ENCODE measurements at places on chromosomes 1 and 21. TPM values are rescaled to one million over a fixed set of nuclear protein-coding genes. Genes with fewer than 3 reads are reported as not detected.

Gene KRTAP10-7
- not detected for total RNA-seq

Gene TSPAN2
- total RNA-seq = 2.1 TPM

Gene ANGPTL3
- total RNA-seq = not detected

Gene SNRNP40
- 85.3 TPM for total RNA-seq

Gene PFKFB2
- 6.9 TPM for total RNA-seq

Gene SPATA1
- 2.3 TPM for total RNA-seq

Gene SPATA17
- not detected for total RNA-seq

Gene IVL
- not detected for total RNA-seq

Gene MAP3K21
- total RNA-seq = 2.7 TPM

Gene TMEM52
- 1.0 TPM for total RNA-seq

GRCh38 chr1:32394890-32395432 is 720 bp upstream of the BSDC1 start:
- H3K27me3 ChIP-seq = no peaks in the 10 kb centered on the region
- H3K27ac ChIP-seq = peak overlapping the region; percentile 27
- no peak for DNase-seq
- peaks cover 31% of the 10 kb centered on the region for H3K4me1 ChIP-seq
- peak overlapping the region; percentile 100 for H3K4me3 ChIP-seq
- H3K36me3 ChIP-seq = peaks cover 2% of the 10 kb centered on the region

DNA sequence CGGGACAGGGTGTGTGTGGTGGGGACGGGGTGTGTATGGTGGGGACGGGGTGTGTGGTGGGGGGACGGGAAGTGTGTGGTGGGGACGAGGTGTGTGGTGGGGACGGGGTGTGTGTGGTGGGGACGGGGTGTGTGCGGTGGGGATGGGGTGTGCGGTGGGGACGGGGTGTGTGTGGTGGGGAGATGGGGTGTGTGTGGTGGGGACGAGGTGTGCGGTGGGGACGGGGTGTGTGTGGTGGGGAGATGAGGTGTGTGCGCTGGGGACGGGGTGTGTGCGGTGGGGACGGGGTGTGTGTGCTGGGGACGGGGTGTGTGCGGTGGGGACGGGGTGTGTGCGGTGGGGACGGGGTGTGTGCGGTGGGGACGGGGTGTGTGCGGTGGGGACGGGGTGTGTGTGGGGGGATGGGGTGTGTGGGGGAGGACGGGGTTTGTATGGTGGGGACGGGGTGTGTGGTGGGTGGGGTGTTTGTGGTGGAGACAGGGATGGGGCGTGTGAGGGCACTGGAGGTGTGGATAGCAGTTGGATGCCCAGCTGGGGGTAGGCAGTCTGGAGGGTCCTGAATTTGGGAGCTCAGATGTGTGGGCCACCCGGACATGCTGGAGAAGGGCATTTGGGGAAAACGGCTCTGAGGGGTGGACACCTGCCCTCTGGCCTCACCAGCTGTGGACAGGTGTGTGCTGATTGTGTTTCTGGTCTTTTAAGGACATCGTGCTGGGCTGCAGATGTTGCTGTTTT is 16.9 kb downstream of the IBA57 start:
- DNase-seq = no peak
- no peak overlapping the region for H3K4me3 ChIP-seq
- H3K4me1 ChIP-seq = peaks cover 14% of the 10 kb centered on the region
- H3K27me3 ChIP-seq = no peaks in the 10 kb centered on the region

DNA sequence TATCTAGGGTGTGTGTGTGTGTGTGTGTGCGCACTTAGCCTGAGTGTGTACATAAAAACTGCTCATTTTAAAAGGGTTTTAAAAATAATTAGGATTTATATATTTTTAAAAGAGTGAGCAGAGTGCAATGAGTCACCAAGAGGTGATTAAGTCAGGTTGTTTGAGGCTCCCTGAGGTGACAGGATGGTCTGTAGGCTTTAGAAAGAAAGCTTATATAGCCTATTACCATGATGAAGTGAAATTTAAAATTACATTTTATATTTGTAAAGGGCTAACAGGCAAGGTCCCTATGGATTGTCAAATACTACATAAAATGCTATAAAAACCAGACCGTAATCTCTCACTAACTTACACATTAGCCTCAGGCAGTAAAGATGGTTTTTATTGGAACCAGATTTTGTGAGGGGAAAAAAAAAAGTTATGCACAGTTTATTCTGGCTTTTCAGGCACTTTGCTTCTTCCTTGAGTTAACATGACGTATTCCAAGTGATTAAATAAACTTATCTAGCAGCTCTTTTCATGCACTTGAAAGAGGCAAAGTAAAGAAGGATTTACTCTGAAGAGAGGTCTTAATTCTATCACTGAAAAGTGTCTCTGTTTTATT is 711.7 kb upstream of the PTBP2 start:
- H3K36me3 ChIP-seq = no peaks in the 10 kb centered on the region
- no peak overlapping the region for H3K4me3 ChIP-seq
- no peaks in the 10 kb centered on the region for H3K4me1 ChIP-seq
- no peaks in the 10 kb centered on the region for H3K27me3 ChIP-seq
- no peak overlapping the region for H3K27ac ChIP-seq
- no peak for DNase-seq

DNA sequence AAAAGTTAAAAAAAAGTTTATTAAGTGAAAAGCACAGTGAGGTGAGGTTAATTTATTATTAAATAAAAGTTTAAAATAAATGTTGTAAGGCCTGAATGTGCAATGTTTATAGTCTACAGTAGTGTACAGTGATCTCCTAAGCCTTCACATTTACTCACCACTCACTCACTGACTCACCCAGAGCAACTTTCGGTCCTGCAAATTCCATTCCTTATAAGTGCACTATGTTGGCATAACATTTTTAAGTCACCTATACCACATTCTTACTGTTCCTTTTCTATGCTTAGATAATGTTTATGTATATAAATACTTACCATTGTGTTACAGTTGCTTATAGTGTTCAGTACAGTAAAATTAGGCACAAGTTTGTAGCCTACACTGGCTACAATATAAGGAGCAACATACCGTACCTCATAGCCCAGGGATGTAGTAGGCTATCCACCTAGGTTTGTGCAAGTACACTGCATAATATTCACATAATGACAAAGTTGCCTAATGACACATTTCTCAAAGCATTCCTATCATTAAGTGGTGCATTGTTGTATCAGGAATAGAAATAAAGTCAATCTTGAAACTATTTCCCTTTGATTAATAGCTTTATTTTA is 426.5 kb upstream of the BRINP3 start:
- no peaks in the 10 kb centered on the region for H3K36me3 ChIP-seq
- H3K27me3 ChIP-seq = no peaks in the 10 kb centered on the region
- DNase-seq = no peak
- H3K4me1 ChIP-seq = no peaks in the 10 kb centered on the region
- no peak overlapping the region for H3K27ac ChIP-seq

GRCh38 chr1:12078938-12079861 is 16.1 kb downstream of the TNFRSF8 start:
- DNase-seq = peak; percentile 65
- peaks cover 23% of the 10 kb centered on the region for H3K36me3 ChIP-seq
- peak overlapping the region; percentile 69 for H3K4me3 ChIP-seq

- H3K36me3 ChIP-seq = no peaks in the 10 kb centered on the region
- peaks cover 25% of the 10 kb centered on the region for H3K27me3 ChIP-seq
Measured at GRCh38 chr1:94411237-94411636, 7.0 kb upstream of the ABCD3 start.

DNA sequence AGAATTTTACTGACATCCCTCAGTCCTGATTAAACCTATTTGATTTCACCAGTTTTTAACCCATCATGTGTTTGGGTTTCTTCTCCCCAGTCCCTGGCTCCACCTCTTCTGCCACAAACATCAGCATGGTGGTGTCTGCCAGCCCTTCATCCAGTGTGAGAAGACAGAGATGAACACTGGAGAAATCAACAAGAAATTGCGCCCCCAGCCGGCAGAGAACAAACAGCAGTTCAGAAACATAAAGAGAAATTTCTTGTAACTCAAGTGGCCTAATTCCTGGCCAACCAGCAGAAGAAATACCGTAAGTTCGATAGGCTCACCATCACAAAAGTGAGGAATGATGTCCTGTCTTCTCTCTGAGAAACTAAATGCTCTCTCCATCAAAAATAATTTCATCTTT is 18.3 kb downstream of the S100A11 start:
- H3K4me3 ChIP-seq = no peak overlapping the region
- DNase-seq = peak; percentile 47
- H3K4me1 ChIP-seq = peaks cover 9% of the 10 kb centered on the region
- H3K27ac ChIP-seq = no peak overlapping the region
- peaks cover 34% of the 10 kb centered on the region for H3K27me3 ChIP-seq
- H3K36me3 ChIP-seq = no peaks in the 10 kb centered on the region

- H3K36me3 ChIP-seq = no peaks in the 10 kb centered on the region
- H3K4me3 ChIP-seq = peak overlapping the region; percentile 63
- peaks cover 44% of the 10 kb centered on the region for H3K27me3 ChIP-seq
- no peak overlapping the region for H3K27ac ChIP-seq
- H3K4me1 ChIP-seq = peaks cover 9% of the 10 kb centered on the region
- no peak for DNase-seq
Measured at GRCh38 chr1:159944623-159945455, 574 bp downstream of the IGSF9 start.

GRCh38 chr1:92792340-92792782 is 7.5 kb upstream of the EVI5 start:
- peaks cover 67% of the 10 kb centered on the region for H3K27me3 ChIP-seq
- no peak overlapping the region for H3K27ac ChIP-seq
- peaks cover 5% of the 10 kb centered on the region for H3K4me1 ChIP-seq
- no peak for DNase-seq

DNA sequence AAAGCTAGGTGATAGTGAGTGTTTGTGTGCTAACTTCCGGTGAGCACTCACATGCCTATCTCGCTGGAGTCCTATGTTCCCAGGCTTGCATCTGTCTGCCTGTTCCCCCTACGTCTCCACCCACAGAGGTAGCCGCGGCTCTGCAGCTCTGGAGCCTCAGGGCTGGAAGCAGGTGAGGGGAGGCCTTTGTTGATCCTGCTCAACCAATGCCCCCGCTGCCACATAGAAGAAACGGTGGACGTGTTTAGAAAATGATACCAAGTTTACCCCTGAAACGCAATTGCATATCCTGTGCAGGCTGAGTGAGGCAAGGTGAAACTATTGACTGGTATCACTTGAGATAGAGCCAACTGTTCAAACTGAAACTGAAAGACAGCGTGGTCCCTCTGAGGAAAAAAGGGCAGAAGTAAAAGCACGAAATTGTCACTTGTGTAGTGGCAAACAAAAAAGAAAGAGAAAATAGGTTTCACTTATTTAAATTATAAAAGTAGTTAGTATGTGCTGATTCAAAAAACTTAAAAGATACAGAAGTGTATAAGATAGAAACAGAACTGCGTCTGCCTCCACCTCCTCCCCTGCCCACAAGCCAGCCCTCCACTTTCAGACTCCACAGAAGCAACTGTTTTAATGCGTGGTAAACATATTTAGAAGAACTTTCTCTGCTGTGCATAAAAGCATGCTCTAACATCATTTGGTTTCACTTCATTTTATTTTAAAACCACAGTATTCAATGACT is 38.6 kb upstream of the ETS2 start:
- H3K27ac ChIP-seq = peak overlapping the region; percentile 98
- peak overlapping the region; percentile 83 for H3K4me3 ChIP-seq
- H3K4me1 ChIP-seq = peaks cover 71% of the 10 kb centered on the region

DNA sequence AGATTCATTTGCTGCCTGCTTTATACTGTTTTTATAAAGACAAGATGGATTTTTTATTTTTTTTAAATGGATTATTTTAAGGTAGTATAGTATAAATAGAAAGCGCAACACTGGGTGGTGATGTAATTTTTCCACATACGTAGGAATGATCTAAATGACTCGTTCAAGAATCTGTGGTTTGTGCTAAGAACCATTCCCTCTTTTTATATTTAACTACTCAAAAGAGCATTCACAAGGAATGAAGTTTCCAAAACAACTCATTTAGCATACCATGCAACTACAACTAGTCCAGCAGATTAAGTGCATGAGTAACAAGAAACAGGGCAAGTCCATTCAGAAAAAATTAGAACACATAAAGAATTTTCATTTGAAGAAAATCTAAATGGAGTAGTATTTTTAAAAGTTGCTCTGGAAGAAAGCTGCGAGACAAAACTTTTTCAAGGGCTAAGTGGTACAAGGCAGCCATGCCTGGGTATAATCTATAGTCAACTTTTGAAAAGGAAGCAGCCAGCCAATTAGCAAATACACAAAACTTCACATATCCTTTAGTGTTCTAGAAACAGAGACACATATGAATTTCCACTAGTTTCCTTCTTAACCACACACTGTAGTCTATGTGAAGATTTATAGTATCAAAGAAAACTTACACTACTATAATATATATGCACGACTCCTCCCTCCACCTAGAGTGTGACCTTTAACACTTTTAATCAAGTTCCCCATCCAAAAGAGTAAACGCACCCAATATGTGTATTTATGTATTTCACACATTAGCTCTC is 23.4 kb downstream of the GTF2B start:
- H3K27ac ChIP-seq = peak overlapping the region; percentile 94
- no peak for DNase-seq
- peak overlapping the region; percentile 69 for H3K4me3 ChIP-seq
- peaks cover 62% of the 10 kb centered on the region for H3K4me1 ChIP-seq
- no peaks in the 10 kb centered on the region for H3K27me3 ChIP-seq

GRCh38 chr21:31326522-31327242 is 17.4 kb downstream of the TIAM1 start:
- peak overlapping the region; percentile 18 for H3K27ac ChIP-seq
- peaks cover 23% of the 10 kb centered on the region for H3K36me3 ChIP-seq
- H3K4me1 ChIP-seq = peaks cover 55% of the 10 kb centered on the region
- H3K27me3 ChIP-seq = no peaks in the 10 kb centered on the region

- no peak overlapping the region for H3K4me3 ChIP-seq
- H3K36me3 ChIP-seq = peaks cover 48% of the 10 kb centered on the region
- no peak overlapping the region for H3K27ac ChIP-seq
- H3K4me1 ChIP-seq = peaks cover 19% of the 10 kb centered on the region
- no peak for DNase-seq
- no peaks in the 10 kb centered on the region for H3K27me3 ChIP-seq
Measured at GRCh38 chr1:41006942-41007865, 14.3 kb downstream of the SLFNL1 start.
